OCI-M1 (cell line): ENCODE measurements at places on chromosomes 1 and 21.
A peak's percentile ranks its signal among the peaks of the same experiment; 100 is the strongest.

GRCh38 chr21:18677632-18678031 is 274.0 kb upstream of the TMPRSS15 start:
- DNase-seq: peak; percentile 51

- DNase-seq: no peak
These were observed 812 bp downstream of the FAM110D start for GRCh38 chr1:26159743-26160039.

DNA sequence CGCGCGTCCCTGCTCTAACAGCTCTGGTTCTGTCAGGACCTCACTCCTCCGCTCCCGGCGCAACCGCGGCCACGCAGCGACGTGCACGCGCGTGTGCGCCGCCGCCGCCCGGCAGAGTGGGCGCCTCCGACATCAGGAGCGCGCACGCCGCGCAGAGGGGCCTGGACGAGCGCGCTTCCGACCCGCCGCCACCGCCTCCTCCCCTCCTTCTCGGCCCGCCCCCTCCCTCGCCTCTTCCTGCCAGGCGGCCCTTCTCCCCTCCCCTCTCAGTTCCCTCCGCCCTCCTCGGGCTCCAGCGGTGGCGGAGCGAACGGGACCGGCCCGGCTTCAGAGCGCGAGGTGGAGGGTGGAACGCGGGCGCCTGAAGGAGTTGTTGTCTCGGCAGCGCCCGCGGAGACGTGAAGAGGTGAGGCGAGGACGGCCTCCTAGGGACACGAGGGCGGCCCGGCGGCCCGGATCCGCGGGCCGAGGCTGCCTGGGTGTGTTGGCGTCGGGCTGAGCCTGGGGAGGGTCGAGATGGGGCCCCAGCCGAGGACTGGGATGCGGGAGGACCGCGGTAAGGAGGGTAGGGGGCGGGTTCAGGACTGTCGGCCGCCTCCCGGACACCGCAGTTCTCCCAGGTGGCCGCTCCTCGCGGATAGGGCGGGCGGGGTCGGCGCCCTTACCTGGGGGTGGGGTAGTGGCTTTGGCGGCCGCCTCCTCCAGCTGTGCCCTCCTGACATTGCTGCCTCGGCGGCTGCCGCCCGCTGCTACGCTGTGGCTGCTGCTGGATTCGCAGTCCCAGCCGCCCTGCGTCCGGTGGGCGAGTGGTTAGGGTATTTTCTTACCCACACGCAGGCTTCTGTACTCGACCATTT is at the start of gene RABGAP1L:
RABGAP1L (plus strand) TSS at position 269 of the 857 bp plus-strand sequence.
- peak; percentile 98 for DNase-seq

DNA sequence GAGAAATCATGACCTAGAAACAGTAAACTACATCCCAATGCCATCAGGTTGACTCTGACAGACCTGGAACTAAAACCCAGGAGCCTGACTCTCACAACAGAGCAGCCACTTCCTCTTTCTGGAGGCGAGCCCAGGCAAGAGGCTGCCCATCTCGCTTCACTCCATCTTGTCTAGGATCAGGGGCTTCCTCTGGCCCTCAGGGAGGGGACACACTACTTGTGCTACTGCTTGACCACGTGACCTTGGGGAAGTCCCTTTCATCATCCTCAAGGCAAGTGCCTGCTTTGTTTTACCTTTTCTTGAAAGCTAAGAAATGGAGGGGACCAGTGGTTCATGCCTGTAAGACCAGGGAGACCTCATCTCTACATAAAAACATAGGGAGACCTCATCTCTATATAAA is 2.6 kb upstream of the TENT5B start:
- peak; percentile 91 for DNase-seq

GRCh38 chr1:38932571-38932970 is 9.1 kb downstream of the RHBDL2 start:
- no peak for DNase-seq

- DNase-seq: no peak
These were observed 190.5 kb upstream of the C1orf105 start for GRCh38 chr1:172229942-172230341.

- no peak for DNase-seq
These were observed 34.3 kb upstream of the PSMG1 start for GRCh38 chr21:39217356-39218081.

DNA sequence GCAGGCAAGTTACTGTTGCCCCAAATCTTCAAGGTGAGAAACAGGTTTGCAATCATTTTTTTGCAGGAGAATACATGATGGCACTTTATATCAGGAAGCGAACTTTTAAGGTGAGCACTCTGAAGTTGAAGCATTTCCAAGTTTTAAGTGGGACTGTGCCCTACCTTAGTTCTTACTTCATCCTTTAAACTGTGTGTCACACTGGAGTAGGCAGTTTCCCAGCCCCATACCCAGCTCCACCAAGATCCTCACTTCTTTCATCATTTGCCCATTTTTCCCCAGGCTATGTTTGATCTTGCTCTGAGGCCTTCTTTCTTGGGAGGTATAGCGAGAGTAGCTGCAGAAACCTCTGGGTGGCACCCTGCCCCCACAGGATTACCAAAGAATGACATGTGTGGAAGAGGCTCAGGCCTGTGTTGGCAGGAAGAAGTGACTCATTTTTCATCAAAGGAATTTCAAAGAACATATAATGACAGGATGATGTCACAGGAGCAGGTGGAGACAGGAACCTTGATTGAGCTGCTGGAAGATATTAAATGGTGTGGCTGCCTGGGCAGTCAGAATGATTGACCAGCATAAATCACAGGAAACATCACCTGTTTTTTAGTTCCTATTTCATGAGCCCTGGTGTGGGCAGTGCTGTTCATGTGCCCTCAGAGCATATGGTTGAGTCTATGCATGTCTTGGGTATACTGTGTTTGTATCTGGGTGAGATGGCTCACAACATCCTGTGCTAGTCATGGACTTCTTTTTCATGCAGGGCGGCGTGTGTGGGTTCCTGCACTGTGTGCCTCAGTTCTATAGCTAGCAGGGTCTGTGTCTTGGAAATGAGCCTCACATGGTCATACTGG is 20.8 kb upstream of the MACF1 start:
- DNase-seq: peak; percentile 86

GRCh38 chr1:103561643-103562395 is 9.6 kb upstream of the AMY2B start:
- peak; percentile 56 for DNase-seq

GRCh38 chr1:111542187-111542586 is 38.8 kb upstream of the ADORA3 start:
- DNase-seq: no peak

- DNase-seq: no peak
These were observed 6.8 kb upstream of the INAVA start for GRCh38 chr1:200887772-200888348.

- DNase-seq: no peak
These were observed 6.7 kb downstream of the POFUT2 start for GRCh38 chr21:45280969-45281368.

DNA sequence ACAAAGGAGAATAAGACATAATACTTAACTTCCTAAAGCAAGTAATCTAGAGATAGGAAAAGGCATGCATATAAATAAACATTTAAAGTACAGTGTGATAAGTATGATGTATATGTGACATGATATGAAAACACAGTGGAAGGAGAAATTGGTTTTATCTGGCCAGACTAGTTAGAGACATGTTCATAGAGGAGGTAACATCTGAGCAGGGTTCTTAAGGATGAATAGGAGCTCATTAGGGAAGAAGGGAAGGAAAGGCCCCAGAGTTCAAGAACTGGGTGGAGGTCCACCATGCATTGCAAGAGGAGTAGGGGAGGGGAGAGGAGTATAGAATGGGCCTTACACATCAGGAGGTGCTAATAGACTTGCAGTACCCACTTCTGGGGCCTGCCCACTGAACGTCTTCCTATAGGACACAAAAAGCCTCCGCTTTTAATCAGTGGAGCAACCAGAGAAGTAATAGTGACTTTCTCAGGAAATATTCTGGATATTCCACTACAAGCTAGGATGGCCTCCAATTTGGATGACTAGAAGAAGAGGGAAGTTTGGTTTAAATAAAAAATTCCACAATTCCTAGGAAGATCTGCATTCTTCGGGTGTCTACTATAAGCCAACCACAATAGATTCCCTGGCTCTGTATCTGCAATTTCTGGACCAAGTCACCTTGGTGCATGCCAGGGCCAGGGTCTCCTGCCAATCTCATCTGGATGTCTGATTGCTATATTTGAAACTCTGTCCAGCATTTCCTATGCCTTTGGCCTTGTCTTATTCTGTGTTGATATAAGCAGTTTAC is 41.9 kb downstream of the NGF start:
- DNase-seq: no peak

- DNase-seq: no peak
These were observed 3.0 kb downstream of the ADPRS start for GRCh38 chr1:36091698-36092097.

GRCh38 chr1:169681140-169681539 is 30.3 kb downstream of the SELL start:
- no peak for DNase-seq

DNA sequence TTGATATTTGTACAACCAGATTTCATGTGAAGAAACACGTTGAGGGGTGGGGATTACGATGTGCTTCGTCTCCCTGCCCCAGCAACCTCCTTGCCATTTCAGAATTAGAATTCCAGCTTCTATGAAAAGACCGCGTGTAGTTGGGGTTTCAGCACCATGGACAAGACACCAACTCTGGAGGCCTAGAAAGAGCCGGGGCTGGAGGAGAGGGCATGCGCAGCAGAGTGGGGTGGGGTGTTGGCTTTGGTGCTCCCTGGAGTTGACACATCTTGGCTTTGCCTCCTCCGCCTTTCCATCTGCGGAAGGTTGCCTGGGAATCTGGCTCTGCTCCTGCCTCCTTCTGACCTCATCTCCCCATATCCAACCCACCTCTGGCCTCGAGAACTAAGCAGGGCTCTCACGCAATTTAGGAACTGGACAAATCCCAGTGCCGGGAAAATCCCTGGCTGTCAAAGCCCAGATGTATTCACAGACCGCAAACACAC is 11.8 kb downstream of the HTR6 start:
- peak; percentile 55 for DNase-seq

- peak; percentile 64 for DNase-seq
These were observed 1.0 kb downstream of the PLEKHG5 start for GRCh38 chr1:6490181-6491080.

DNA sequence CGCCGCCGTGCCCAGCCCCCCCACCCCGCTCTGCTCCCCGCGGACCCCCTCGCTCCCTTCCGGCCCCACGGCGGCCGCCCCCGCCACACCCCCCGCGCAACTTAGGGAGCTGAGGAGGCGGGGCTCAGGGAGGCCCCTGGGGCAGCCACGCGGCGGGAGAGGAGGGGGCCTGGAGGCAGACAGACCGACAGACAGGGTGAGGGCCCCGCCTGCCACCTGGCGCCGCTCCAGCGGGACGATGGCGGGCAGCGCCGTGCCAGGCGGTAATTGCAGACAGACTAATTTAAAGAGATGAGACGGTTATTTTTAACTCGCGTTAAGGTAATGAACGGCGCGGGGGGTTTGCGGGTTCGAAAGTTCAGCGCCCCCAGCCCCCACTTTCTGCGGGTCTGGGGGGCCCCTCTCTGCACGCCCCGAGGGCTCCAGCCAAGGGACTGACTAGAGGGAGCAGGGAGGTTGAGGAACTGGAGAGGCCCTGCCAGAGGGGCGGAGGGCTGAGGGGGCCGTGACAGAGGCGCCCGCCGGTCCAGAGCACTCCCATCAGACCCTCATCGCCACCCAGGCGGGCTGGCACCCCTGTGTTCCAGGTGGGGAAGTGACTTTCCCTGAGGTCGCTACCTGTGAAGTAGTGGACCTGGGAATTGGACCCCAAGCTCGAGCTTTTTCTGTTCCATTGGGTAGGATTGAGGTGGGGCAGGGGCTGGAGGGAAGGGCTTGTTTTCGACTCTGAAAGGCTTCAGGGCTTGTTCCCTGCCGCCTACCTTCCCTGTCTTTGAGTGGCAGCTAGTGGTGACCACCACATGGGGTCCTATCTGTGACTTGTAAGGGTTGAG is 5.4 kb downstream of the FOXO6 start:
- DNase-seq: no peak

DNA sequence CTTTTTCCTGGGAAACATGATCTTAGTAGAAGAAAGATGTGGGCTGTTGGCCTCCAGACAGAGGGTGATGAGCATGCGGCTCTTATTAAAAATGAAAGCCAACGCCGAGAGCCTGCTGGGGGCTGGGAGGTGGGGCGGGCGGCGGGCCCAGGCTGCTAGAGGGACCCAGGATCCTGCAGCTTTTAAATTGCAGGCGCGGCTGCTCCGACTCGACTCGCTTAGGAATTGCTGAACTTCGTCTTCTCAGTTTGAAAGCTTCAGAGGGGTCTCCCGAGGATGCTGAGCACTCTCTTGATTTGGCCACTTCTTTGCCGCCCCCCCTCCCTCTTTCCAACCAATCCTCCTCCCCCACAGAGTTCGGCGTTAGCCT is 1.2 kb downstream of the AGPAT3 start:
- DNase-seq: peak; percentile 79

DNA sequence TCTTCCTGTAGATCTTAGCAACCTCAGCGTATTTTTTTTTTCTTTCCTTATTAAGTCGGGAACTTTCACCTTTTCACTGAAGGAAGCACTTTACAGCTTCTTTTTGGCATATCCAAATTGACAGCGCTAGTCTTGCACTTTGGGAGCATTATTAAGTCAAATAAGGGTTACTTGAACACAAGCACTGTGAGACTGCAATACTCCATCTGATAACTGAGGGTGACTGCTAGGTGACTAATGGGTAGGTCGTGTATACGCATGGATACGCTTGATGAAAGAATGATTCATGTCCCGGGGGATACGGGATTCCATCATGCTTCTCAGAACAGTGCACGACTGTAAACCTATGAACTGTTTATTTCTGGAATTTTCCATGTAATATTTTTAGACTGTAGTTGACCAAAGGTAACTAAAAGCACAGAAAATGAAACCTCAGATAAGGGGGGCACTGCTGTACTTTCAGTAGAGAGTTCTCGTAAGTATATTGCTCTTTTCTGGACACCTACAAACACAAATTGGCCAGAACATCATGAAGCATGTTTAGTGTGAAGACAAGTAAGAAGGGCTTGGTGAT is 364.7 kb downstream of the SMYD3 start:
- no peak for DNase-seq

- DNase-seq: no peak
These were observed 25.6 kb downstream of the POFUT2 start for GRCh38 chr21:45262041-45262581.

GRCh38 chr1:226958300-226958699 is 18.2 kb downstream of the COQ8A start:
- no peak for DNase-seq

DNA sequence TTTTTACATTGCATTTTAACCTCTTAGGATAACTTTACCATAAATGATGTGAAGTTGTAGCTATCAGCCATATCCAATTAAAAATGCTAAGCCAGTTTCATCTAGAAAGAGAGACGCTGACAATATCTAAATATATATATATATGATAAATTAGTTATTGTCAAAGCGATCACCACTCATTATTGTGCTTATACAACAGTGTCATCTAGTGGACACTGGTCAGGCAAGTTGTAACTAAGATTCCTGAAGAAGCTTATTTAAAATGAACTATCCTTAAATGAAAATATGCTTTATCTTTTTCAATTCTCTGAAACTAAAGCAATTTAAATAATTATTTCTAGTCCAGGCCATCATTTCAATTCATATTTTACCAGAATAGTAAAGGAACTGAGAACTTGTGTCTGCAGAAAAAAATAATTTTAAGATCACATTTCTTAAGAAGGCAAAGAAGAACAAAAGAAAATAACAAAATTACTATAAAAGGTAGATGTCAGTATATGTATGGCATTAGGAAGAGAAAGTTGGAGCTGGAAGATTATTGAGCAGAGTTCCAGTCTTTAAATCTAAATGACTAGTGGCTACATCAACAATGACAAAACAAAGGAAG is 193.3 kb upstream of the SNX7 start:
- peak; percentile 67 for DNase-seq

- peak; percentile 11 for DNase-seq
These were observed 85.3 kb downstream of the LEPR start for GRCh38 chr1:65505547-65506300.

GRCh38 chr21:42618707-42619102 is 34.7 kb upstream of the PDE9A start:
- DNase-seq: no peak
